ENCODE measurements at places on chromosomes 6 and 20. TPM values are rescaled to one million over a fixed set of nuclear protein-coding genes. Genes with fewer than 3 reads are reported as not detected.

Gene TTBK1
- 0.20 TPM for polyA plus RNA-seq

Gene GPSM3
- 12.8 TPM for polyA plus RNA-seq

Gene GSTA2
- not detected for polyA plus RNA-seq

GRCh38 chr20:5528261-5528660 is 211.5 kb upstream of the PROKR2 start:
- no peak for DNase-seq

- DNase-seq, result no peak
These were observed 88.8 kb downstream of the ADAT2 start for GRCh38 chr6:143361536-143362191.

GRCh38 chr6:166830185-166830890 is 126.0 kb downstream of the RNASET2 start:
- no peak for DNase-seq

All from urinary bladder (tissue), 4 donors.